ENCODE measurements at places on chromosomes 16 and 17.

GRCh38 chr16:30787613-30788378, 791 bp upstream of the ZNF629 start:
- 0 out of 2 replicates have a peak, but pooled peaks cover 2% of the 10 kb centered on the region for H3K27me3 ChIP-seq
- no peak for DNase-seq
- H3K36me3 ChIP-seq, result peaks cover 16% of the 10 kb centered on the region

GRCh38 chr17:80219763-80220053, 425 bp downstream of the SGSH start:
- peaks cover 6% of the 10 kb centered on the region for H3K4me1 ChIP-seq
- DNase-seq, result no peak
- H3K36me3 ChIP-seq, result peaks cover 35% of the 10 kb centered on the region
- H3K4me3 ChIP-seq, result peak overlapping the region; percentile 67

- no peak overlapping the region for H3K4me3 ChIP-seq
- no peak for DNase-seq
- H3K4me1 ChIP-seq, result 0 out of 2 replicates have a peak, but pooled peaks cover 2% of the 10 kb centered on the region
- peaks cover 21% of the 10 kb centered on the region for H3K27me3 ChIP-seq
Measured at GRCh38 chr16:2856686-2857450, 1.1 kb downstream of the PRSS22 start.

- no peaks in the 10 kb centered on the region for H3K27me3 ChIP-seq
- H3K36me3 ChIP-seq, result no peaks in the 10 kb centered on the region
- no peak overlapping the region for H3K4me3 ChIP-seq
Measured at GRCh38 chr17:27216836-27217235, 77.1 kb upstream of the WSB1 start.

- no peaks in the 10 kb centered on the region for H3K27me3 ChIP-seq
- H3K4me1 ChIP-seq, result peaks cover 12% of the 10 kb centered on the region
- no peak overlapping the region for H3K4me3 ChIP-seq
- no peak overlapping the region for H3K27ac ChIP-seq
- DNase-seq, result no peak
Measured at GRCh38 chr16:3835089-3835602, 45.4 kb downstream of the CREBBP start.

GRCh38 chr16:2154533-2155090, 970 bp upstream of the TRAF7 start:
- H3K27ac ChIP-seq, result peak overlapping the region; percentile 79
- H3K27me3 ChIP-seq, result no peaks in the 10 kb centered on the region
- peaks cover 50% of the 10 kb centered on the region for H3K4me1 ChIP-seq
- peak overlapping the region; percentile 64 for H3K4me3 ChIP-seq
- DNase-seq, result no peak

DNA sequence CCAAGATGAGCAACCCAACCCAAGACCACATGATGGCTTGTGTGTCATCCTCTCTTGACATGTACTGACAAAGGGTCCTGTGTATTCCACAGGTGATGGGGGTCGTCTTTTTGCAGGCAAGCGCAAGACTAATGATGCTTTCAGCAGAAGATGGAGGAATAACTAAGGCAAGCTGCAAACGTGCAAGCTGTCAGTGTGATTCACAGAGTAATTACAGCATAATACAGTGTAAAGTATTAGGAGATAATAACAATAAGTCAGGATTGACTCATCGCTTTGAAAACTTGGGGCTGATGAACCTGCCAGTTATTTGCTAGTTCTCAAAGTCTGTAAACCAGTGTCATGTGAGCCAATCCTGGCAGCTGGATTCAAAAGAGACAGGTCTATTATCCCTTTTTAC, 41.6 kb upstream of the ASIC2 start:
- H3K4me3 ChIP-seq, result no peak overlapping the region
- H3K4me1 ChIP-seq, result no peaks in the 10 kb centered on the region
- no peak for DNase-seq
- no peaks in the 10 kb centered on the region for H3K27me3 ChIP-seq
- no peaks in the 10 kb centered on the region for H3K36me3 ChIP-seq

GRCh38 chr17:81455387-81455786, 57.2 kb downstream of the ACTG1 start:
- no peak overlapping the region for H3K4me3 ChIP-seq
- H3K4me1 ChIP-seq, result no peaks in the 10 kb centered on the region
- no peak for DNase-seq
- H3K27me3 ChIP-seq, result no peaks in the 10 kb centered on the region
- H3K36me3 ChIP-seq, result peaks cover 21% of the 10 kb centered on the region

GRCh38 chr17:78933959-78934568, 8.9 kb upstream of the TIMP2 start:
- no peaks in the 10 kb centered on the region for H3K27me3 ChIP-seq
- peak overlapping the region; percentile 88 for H3K27ac ChIP-seq
- H3K36me3 ChIP-seq, result no peaks in the 10 kb centered on the region
- H3K4me3 ChIP-seq, result peak overlapping the region; percentile 6
- peaks cover 28% of the 10 kb centered on the region for H3K4me1 ChIP-seq

DNA sequence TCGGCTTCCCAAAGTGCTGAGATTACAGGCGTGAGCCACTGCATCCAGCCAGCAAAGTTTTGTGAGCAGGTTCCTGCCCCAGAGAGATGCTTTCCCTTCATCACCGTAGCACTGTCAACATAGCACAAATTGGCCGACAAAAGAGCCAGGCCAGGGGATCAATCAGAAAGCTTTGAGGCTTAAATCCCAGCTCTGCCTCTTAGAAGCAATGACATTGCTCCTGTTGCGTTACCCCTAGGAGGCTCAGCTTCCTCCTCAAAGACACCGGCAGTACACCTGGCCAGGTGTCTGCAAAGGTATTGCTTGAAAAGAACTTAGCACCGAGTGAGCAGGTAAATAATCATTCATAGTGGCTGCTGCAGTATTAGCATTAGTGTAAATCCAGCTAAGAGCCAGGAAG, 86.5 kb downstream of the NDE1 start:
- H3K27me3 ChIP-seq, result no peaks in the 10 kb centered on the region
- H3K4me3 ChIP-seq, result no peak overlapping the region
- no peaks in the 10 kb centered on the region for H3K36me3 ChIP-seq
- H3K27ac ChIP-seq, result no peak overlapping the region

GRCh38 chr16:22092143-22092933, at the start of gene VWA3A:
VWA3A (plus strand) TSS chr16:22092541; CDS start chr16:22092638, 97 bp downstream.
- H3K27ac ChIP-seq, result no peak within 1 kb of the TSS
- DNase-seq, result peak; percentile 64
- H3K4me1 ChIP-seq, result peaks cover 7% of the 10 kb centered on the region
- no peak within 1 kb of the TSS for H3K4me3 ChIP-seq
